ENCODE measurements at places on chromosomes 12 and 14. TPM values are rescaled to one million over a fixed set of nuclear protein-coding genes. Genes with fewer than 3 reads are reported as not detected.

NEDD1 gene
- 25.3 TPM for total RNA-seq

OR10G3 gene
- total RNA-seq, result not detected

VPS29 gene
- total RNA-seq, result 64.9 TPM

KNTC1 gene
- total RNA-seq, result 23.8 TPM

GIT2 gene
- 70.7 TPM for total RNA-seq

CLEC4D gene
- total RNA-seq, result not detected

ENDOU gene
- not detected for total RNA-seq

ARMH4 gene
- total RNA-seq, result not detected

PTCSC3 gene
- not detected for total RNA-seq

YEATS4 gene
- total RNA-seq, result 26.2 TPM

NID2 gene
- 0.19 TPM for total RNA-seq

YAF2 gene
- 54.7 TPM for total RNA-seq

FBXO33 gene
- 97.4 TPM for total RNA-seq

DNAI7 gene
- 0.36 TPM for total RNA-seq

ZFYVE21 gene
- total RNA-seq, result 3.0 TPM

SERPINA5 gene
- not detected for total RNA-seq

OR11H7 gene
- not detected for total RNA-seq

DNAH10 gene
- 0.16 TPM for total RNA-seq

ALG10B gene
- 6.6 TPM for total RNA-seq

LMNTD1 gene
- total RNA-seq, result not detected

DPPA3 gene
- total RNA-seq, result not detected

C12orf50 gene
- 0.17 TPM for total RNA-seq

SIX1 gene
- total RNA-seq, result not detected

DPF3 gene
- 0.27 TPM for total RNA-seq

INHBC gene
- total RNA-seq, result 0.20 TPM

Measured in CD4-positive, alpha-beta T cell (primary cell).